ENCODE measurements at places on chromosomes 2 and 18. TPM values are rescaled to one million over a fixed set of nuclear protein-coding genes. Genes with fewer than 3 reads are reported as not detected.

DNA sequence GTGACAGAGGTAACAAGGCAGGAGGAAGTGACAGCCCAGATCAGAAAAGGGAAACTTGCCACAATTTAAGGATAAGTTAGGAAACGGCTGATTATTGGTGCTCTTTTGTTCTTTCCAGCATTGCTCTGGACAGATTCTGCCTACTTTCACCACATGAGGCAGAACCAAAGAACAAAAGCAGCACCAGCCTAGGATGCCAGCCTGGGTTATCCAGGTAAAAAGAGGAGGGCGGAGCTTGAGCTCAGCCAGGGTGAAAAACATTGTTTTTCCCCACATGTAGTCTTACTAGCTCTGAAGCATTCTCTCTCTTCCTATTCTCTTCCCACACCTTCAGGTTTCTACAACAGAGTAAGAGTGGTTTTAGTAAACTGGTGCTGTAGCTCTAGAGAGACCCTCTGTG, 300.5 kb downstream of the TMX3 start:
- H3K4me3 ChIP-seq: no peak overlapping the region
- H3K4me1 ChIP-seq: no peaks in the 10 kb centered on the region
- H3K27ac ChIP-seq: no peak overlapping the region
- no peaks in the 10 kb centered on the region for H3K36me3 ChIP-seq

FBXO15 gene
- 0.81 TPM for total RNA-seq

TET3 gene
- 19.9 TPM for total RNA-seq

- DNase-seq: peak; percentile 10
- H3K27me3 ChIP-seq: no peaks in the 10 kb centered on the region
- H3K36me3 ChIP-seq: no peaks in the 10 kb centered on the region
- H3K4me1 ChIP-seq: peaks cover 15% of the 10 kb centered on the region
Observed at GRCh38 chr2:26651470-26651771, 10.3 kb upstream of the CIB4 start.

HMSD gene
- 2.1 TPM for total RNA-seq

ACADL gene
- 41.6 TPM for total RNA-seq

Data from upper lobe of right lung (tissue), 1 donor.